ENCODE measurements at places on chromosomes 6 and 20.
A peak's percentile ranks its signal among the peaks of the same experiment; 100 is the strongest.

- peak; percentile 78 for DNase-seq
Observed at GRCh38 chr6:42532038-42532669, 31.7 kb upstream of the UBR2 start.

GRCh38 chr20:62735331-62735821, 26.7 kb downstream of the NTSR1 start:
- DNase-seq, result peak; percentile 43

- DNase-seq, result no peak
Observed at GRCh38 chr6:67736161-67736560, 898.9 kb upstream of the ADGRB3 start.

DNA sequence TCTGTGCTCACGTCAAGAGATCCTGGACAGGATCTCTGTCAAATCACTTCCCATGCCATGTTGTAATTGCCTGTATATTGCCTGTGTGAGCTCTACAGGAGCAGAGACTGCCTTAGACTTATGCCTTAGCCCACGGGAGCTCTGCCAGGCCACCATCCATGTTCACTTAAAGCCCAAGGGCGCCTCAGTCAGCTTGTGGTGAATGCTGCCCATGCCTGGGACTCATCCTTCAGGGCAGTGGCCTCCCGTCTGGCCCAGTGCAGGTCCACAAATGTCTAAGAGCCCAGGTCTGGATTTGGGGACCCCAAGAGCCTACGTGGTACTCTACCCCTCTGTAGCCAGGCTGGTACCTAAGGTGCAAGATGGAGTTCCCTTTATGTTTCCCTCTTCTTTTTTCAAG, 22.4 kb upstream of the BPIFA2 start:
- DNase-seq, result no peak

GRCh38 chr6:41731561-41732086, 3.8 kb downstream of the TFEB start:
- DNase-seq, result no peak

- DNase-seq, result no peak
Observed at GRCh38 chr6:81878479-81878878, 126.0 kb upstream of the TENT5A start.

DNA sequence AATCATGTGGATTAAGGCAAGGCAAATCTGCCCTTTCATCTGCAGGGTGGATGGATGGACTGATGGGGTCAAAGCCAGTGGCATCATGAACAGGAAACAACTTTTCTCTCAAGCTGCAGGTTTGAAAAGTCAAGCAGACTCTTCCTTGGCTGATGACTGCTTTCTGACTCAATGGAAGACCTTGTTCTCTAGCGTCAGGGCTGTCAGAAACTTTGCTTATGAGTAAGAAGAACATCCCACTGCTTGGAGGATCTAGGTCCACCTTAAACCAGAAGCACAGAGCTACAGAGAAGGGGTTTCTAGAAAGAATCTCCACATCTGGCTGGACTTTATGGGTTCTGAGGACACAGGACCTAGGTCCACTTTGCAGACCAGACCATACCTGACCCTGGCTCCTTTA, 36.3 kb upstream of the CST5 start:
- DNase-seq, result no peak

DNA sequence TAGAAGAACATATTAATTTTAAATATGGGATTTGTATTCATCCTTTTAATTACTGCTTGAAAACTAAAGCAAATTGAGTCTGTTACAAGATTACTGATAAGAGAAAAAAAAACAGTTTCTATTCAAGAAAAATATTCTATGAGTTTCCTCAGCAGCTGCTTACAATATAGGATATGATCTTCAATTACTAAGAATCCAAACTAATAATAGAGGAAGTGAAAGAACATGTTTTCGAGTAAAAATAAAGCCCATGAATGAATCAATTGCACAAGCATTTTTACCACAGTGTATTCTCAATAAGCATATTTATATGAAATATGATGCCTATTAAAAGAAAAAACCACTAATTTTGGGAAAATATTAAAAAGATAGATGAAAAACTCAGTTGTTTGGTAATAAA, 63.4 kb downstream of the AHI1 start:
- DNase-seq, result peak; percentile 75

DNA sequence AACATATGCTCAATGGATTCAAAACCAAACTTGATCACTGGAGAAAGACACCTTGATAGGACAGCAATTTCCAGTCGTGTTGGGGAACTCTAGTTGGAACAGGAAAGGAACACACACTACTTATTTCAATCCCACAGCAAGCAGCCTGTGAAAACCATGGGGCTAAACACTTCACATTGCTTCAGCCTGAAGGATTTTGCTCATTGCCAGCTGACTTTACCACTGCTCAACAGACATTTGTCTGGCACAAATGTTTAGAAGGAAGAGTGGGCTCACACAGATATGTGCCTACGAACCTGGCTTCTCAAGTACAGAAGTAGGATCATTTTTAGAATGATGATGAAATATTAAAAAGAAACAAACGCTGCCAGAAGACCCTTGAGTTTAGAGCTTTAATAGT, 598.1 kb downstream of the PHF3 start:
- DNase-seq, result no peak

DNA sequence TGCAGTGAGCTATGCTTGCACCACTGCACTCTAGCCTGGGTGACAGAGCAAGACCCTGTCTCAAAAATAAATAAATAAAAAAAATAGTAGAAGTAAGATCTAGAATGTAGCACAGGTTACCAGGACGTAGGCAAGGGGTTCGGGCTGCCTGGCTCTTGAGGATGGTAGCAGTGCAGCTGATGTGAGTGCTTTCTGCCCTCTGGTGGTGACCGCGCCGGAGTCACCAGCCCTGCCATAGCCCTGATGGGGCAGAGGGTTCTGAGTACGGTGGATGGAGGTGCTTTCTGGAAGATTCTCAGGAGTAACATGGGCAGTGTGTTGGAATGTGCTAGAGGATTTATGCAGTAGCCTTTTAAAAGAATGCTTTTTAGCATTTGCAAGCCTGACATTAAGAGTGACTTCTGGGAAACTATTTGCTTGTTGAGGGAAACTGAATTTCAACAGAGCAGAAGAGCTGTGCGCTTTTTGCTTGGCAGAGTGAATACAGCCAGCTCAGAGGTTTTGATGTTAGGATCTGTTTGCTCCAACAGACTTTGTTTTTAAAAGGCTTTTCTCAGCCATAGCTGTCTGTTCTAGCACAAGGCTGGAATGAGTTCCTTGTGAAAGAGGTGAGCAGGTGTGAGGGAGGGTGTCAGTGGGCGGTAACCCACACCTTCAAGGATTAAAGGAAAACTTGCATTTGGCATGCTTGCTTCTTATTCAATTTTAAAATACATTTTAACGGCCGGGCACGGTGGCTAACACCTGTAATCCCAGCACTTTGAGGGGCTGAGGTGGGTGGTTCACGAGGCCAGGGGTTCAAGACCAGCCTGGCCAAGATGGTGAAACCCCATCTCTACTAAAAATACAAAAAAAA, 65.9 kb downstream of the PTPN1 start:
- DNase-seq, result peak; percentile 70

DNA sequence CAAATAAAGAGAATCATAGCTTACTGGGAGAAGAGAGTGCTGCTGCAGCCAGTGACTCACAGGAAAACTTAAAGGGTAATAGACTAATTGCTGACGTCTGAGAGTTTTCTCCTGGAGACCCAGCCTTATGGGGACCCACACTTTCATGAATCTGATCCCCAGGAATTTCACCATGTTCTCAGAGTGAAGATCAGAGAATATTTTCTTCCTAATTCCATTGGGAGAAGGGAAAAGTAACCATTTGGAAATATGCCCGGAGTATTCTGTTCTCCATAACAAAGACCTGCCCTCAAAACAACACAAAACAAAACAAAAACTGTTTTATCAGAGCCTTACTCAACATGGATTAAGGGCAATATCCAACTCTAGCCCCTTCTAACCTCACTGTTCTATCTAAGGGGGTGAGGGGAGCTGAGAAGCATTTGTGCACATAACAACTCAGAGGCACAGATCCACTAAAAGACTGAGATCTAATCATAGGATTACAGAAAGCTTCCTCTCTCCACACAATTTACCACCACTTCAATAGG, 168.2 kb upstream of the SSTR4 start:
- DNase-seq, result no peak

- peak; percentile 7 for DNase-seq
Observed at GRCh38 chr20:45041464-45042337, 59.2 kb downstream of the KCNS1 start.

GRCh38 chr20:34403063-34403827, 40.2 kb downstream of the ITCH start:
- no peak for DNase-seq

DNA sequence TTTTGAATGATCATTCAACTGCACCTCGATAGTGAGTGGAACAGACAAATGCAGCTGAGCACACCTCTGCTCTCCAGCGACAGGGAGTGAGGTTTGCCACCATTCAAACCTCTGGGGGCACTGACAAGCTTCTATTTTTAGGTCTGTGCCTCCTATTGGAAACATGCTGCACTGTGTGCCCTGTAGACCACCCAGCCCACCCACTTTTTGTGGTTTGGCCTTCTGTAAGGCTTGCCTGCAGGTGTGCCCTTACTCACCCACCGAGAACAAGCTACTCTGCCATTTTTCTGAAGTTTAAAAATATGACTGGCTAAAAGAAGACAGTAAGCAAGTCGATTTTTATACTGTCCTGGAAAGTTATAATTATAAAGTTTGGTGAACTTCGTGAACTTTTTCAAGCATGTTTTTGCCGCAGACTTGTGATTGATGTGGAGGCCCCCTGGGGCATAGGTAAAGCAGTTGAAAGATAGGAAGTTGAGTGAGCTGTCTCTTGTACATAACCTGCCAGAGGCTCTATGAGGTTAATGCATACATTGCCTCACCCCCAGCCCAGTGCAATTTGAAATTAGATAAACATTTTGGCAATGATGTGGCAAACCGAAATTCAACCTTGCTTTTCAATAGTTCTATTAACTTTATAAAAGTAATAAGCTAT, 53.8 kb downstream of the ADGRG6 start:
- no peak for DNase-seq

GRCh38 chr6:15329197-15329671, 83.4 kb downstream of the JARID2 start:
- peak; percentile 87 for DNase-seq

DNA sequence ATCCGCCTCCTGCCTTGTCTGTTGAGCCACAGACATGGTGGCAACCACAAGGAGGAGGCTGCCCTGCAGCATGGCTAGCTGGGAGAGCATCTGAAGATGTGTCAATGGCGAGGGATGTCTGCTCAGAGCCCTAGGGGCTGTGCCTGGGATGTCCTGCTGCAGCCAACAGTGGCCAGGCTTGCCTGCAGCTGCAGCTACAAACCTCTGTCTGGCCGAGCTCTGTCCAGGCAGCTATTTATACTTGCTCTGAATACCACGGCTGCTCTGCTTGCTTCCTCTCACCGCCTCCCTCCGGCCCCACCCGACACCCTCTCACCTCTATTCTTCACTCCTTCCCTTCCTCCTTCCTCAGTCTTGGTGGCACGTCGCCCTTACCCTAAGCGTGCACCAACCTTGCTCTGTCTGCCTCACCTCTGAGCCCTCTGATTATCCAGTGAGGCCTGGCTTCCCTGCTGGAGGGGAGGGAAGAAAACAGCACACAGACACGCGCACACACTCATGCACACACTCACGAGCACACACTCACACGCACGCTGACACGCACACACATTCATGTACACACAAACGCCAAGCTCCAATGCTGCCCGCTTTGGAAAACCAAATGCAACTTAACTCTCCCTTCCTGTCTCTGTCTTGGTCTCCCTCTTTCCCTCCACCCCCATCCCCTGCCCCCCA, at the start of gene ANGPT4:
ANGPT4 (minus strand) TSS at position 210 of the 675 bp plus-strand sequence; CDS start at position 90, 120 bp downstream.
- no peak for DNase-seq

DNA sequence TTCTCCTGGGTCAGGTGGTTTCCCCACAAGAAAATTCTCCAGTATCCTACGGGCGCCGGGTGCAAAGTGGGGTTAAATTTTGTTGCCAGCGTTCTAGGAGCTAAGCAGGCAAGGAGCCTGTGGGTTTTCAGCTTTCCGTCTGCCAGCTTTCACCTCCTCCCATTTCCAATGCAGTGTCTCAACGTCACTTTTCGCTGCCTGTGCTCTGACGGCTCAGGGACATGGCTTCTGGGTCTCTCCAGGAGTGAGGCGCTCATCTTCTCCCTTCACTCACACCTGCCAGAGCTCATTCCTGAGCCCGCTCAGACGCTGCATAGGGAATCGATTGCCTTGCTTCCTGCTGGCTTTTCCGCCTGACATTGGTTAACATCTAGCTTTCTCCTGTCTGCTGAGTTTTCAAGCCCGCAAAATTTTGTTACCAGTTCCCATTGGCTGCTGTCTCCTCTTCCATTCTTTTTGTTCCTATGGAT, 7.3 kb upstream of the NAA20 start:
- no peak for DNase-seq

- peak; percentile 48 for DNase-seq
Observed at GRCh38 chr6:72649032-72649984, 27.4 kb downstream of the KCNQ5 start.

DNA sequence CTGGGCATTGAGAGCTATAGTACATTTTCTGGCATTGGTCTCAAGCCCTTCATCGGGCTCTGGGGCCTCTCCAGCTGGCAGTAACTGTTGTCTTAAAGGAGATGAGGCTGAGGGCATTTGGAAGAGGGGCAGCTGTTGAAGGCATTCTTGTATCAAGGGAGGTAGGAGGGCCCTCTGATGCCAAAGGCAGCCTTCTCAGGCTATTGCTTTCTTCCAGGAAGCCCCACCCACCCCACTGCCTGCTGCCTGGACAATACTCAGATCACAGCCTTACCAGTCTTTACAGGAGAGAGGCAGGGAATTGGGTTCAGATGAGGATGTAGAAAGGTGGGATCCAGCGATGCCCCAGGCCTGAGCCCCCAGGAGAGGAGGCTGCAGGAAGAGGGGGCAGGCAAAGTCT, 46.0 kb downstream of the CPXM1 start:
- DNase-seq, result no peak

GRCh38 chr6:11009353-11009752, 34.8 kb downstream of the ELOVL2 start:
- no peak for DNase-seq

DNA sequence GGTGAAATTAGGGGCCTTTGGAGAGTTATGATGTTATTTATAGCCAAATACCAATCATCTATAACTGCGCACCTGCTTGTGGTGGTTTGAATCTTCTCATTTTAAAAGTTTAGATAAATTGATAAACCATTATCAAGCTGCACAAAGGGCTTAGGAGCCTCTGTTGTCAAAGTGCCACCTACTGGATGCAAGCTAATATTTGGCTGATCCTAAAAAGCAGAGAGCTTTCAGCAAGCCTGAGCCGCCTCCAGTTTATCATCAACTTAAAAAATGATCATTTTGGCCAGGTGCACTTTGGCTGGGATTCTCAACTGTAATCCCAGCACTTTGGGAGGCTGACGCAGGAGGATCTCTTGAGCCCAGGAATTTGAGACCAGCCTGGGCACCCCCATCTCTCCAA, 58.5 kb upstream of the ATXN1 start:
- DNase-seq, result no peak

- no peak for DNase-seq
Observed at GRCh38 chr6:45483501-45483900, 105.8 kb upstream of the SUPT3H start.

GRCh38 chr6:127506894-127507293, 12.2 kb downstream of the MTCL3 start:
- no peak for DNase-seq

- DNase-seq, result no peak
Observed at GRCh38 chr6:166523782-166524559, 62.5 kb downstream of the RAMACL start.

- peak; percentile 96 for DNase-seq
Observed at GRCh38 chr20:40497899-40498691, 190.9 kb downstream of the MAFB start.
